Left colon (tissue), 2 donors: ENCODE measurements at places on chromosomes 6 and 20. TPM values are rescaled to one million over a fixed set of nuclear protein-coding genes. Genes with fewer than 3 reads are reported as not detected.

The VWA7 gene
- total RNA-seq, result 11.4 TPM

The HLA-DQB2 gene
- 0.58 TPM for total RNA-seq

The HLA-DRB5 gene
- 121 TPM for total RNA-seq

The TXLNB gene
- total RNA-seq, result 0.09 TPM

The FAM83B gene
- total RNA-seq, result 39.4 TPM

The HSPA1L gene
- total RNA-seq, result 1.1 TPM

The MYLK2 gene
- total RNA-seq, result 0.08 TPM

The PERP gene
- total RNA-seq, result 64.3 TPM

The AIG1 gene
- total RNA-seq, result 15.6 TPM

The TBXT gene
- total RNA-seq, result not detected

The MUCL3 gene
- total RNA-seq, result not detected

The SLX4IP gene
- total RNA-seq, result 7.7 TPM

The SEMG1 gene
- total RNA-seq, result 0.21 TPM

The CUL9 gene
- total RNA-seq, result 41.8 TPM

The EPHA7 gene
- total RNA-seq, result 0.34 TPM

The EDEM2 gene
- total RNA-seq, result 26.4 TPM

The AGER gene
- total RNA-seq, result 4.4 TPM

The NT5E gene
- 49.8 TPM for total RNA-seq

The METTL24 gene
- 0.31 TPM for total RNA-seq

The OXT gene
- not detected for total RNA-seq

The XRN2 gene
- 31.9 TPM for total RNA-seq

The FHL5 gene
- 3.4 TPM for total RNA-seq

The SLC17A9 gene
- total RNA-seq, result 17.7 TPM

The NPEPL1 gene
- total RNA-seq, result 31.1 TPM

The C4B gene
- total RNA-seq, result 3.8 TPM

The WFDC5 gene
- total RNA-seq, result not detected

The SMLR1 gene
- total RNA-seq, result not detected

The VPS16 gene
- total RNA-seq, result 41.0 TPM

The TINAG gene
- total RNA-seq, result 41.6 TPM

The NKX2-2 gene
- total RNA-seq, result 1.4 TPM

The RBPJL gene
- not detected for total RNA-seq

The ZNF334 gene
- total RNA-seq, result 8.5 TPM

The PTPRK gene
- total RNA-seq, result 113 TPM

The OLIG3 gene
- total RNA-seq, result not detected

The PDE7B gene
- 1.4 TPM for total RNA-seq

The PNPLA1 gene
- total RNA-seq, result 0.43 TPM

The KIFC1 gene
- 4.1 TPM for total RNA-seq

The BMP5 gene
- total RNA-seq, result 4.8 TPM

The MYO6 gene
- 78.3 TPM for total RNA-seq

The MMP24OS gene
- total RNA-seq, result 109 TPM

The ZSCAN23 gene
- 1.2 TPM for total RNA-seq

The AK9 gene
- total RNA-seq, result 7.6 TPM

The KIAA1755 gene
- 0.34 TPM for total RNA-seq

The TRIM31 gene
- 80.0 TPM for total RNA-seq

The PTK7 gene
- 9.7 TPM for total RNA-seq

The CTAGE9 gene
- not detected for total RNA-seq

The NRN1 gene
- total RNA-seq, result 2.1 TPM

The EMILIN3 gene
- total RNA-seq, result not detected

The LY6G6D gene
- total RNA-seq, result not detected

The AIF1 gene
- 5.2 TPM for total RNA-seq

The FERMT1 gene
- 62.0 TPM for total RNA-seq

The MCHR2 gene
- total RNA-seq, result not detected

The MYLK4 gene
- 0.55 TPM for total RNA-seq

The BPIFA1 gene
- total RNA-seq, result not detected

The MROH8 gene
- 2.3 TPM for total RNA-seq

The SIRPB1 gene
- 1.8 TPM for total RNA-seq
